ENCODE measurements at places on chromosomes 5 and 9.
A peak's percentile ranks its signal among the peaks of the same experiment; 100 is the strongest.

DNA sequence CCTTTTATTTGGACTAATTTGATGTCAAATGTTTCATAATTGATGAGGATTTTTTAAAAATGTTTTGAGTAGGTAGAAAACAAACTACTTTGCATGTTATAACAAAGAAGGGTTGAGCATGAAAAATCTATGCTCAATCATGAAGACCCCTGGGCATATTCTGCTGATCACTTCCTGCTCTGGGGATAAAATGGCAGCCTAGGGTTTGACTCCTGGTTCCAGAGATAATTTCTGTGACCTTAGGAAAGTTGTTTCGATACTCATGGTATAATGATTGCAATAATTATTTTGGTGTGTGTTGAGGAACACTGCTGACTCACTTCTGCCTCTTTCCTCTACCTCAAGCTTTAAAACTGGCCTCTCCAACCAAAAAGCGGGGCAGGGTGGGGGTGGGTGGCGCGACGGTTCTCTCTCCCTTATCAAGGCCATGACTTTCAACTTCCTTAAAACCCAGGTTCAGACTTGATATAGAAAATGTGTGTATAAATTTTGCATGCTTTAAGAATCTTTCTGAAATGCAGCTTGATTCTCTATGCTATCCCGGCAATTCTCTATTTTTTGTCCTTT is 6.0 kb upstream of the PIP5K1B start:
- no peak for DNase-seq

DNA sequence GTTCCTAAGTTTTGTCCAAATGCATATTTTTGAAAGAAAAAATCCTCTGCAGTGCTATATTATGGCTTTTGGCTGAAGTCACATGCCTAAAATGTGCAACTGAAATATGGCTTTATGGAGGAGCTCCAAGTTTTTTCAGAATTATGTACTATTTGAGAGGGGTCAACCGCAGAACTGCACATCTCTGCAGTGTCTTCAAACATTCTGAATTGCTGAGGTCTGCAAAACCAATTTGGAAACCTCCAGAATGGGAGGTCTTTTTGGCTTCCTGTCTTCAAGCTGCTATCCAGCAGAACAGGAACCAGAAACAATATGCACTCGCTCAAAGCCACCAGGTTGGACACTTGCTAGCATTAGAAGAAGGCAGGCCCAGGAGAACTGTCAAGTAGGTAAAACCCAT is 376.0 kb upstream of the PAPPA start:
- DNase-seq: no peak

DNA sequence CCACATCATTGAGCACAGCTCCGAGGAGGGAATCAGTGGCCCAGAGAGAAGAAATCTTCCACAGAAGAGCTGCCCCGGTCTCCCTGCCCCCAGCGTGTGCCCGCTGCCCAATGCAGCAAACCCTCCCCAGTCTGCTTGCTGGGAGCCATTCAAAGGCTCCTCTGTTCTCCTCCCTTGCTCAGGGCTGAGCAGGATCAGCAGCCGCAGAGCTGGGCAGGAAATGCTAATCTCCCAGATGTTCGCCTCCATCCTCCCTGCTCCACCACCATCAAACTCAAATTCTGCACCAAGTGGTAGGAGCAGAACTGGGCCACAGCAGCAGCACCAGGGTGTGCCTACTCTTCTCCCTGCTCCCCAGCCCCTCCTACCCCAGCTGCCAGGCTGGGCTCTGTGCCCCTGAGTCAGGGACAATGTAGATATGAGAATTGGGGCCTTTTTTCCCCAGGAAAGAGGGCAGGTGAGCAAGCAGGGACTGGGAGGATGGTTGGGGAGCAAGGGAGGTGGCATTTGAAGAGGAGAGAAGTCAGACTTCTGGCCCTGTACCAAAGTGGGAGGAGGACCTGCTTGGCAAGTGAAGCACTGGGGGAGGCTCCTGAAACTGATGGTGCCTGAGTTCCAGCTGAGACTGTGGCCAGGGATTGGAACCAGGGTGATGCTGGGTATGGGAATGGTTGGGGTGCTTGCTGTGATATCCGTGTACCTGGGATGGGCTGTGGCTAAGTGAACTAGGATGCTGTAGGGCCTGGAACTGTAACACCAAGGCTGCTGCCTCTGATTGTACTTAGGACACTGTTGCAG is 1.9 kb upstream of the PCDH1 start:
- DNase-seq: no peak

DNA sequence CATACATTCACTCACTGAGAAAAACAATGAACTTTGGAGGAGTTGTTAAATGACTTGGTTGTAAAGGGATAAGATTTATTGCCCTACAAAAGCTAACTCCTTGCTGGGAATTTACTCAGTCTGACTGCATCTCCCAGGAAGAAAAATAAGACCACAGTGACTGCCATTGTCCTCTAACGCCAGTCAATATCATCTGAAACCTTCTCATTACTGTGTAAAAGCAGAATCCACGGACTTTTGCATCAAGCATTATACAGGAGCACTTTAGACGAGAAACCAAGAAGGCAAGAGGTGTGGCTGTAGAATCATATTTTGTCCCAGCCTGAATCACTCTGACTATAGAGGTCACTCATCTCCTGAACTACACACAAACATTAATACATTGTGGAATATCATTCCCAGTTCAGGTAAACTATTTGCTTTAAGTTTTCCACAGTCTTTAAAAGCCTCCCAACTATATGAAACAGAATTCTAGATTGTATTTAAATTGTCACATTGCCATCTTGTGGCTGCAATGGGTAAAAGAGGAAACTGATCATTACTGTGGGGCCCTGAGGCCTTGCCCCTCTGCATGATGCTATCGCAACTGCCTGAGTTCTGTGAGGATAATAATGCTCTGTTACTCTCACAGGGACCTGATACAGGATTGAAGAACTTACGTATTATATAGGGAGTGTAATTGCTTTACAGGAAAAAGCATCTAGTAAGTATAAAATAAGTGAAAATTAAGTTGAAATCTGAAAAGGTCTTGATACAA is 142.9 kb downstream of the SLCO4C1 start:
- DNase-seq: peak; percentile 73

DNA sequence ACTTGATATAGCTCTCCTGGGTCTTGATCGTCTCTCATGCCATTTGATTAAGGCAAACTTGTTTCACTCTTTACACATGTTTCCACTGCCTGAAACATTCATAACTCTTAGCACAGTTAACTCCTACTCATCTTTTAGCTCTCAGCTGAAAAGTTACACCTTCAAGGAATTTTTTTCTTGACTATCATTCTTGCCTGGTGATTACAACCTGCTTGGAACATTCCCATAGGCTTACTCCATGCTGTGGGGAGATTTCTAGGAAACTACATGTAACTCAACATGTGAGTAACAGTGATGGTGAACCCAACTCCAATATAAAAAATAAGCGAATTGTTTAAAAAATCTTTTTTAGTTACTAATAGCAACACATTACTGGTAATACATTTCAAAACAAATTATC is 224.1 kb upstream of the MPDZ start:
- DNase-seq: no peak

- no peak for DNase-seq
Observed at GRCh38 chr9:128747241-128747640, 23.3 kb upstream of the ZDHHC12 start.

GRCh38 chr5:112974901-112975300 is 1.7 kb upstream of the DCP2 start:
- DNase-seq: no peak
